ENCODE measurements at places on chromosomes 16 and 17.

DNA sequence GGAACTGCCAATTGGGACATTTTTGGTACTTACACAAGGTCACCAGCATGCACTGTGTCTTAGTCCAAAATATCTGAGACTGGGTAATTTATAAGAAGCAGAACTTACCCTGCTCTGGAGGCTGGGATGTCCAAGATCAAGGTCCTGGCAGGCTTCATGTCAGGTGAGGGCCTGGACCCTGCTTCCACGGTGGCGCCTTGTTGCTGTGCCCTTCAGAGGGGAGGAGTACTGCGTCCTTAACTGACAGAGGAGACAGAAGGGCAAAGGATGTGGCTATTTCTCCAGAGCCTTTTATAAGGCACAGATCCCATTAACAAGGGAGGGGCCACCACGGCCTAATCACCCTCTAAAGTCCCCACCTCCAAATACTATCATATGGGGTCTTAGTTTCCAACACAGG lies 178.9 kb downstream of the C16orf95 start:
- DNase-seq = no peak

- DNase-seq = no peak
These were observed 265.2 kb downstream of the CBLN1 start for GRCh38 chr16:49016461-49016860.

GRCh38 chr16:11662582-11662981 lies 5.7 kb upstream of the SNN start:
- no peak for DNase-seq

- DNase-seq = no peak
These were observed 394.9 kb upstream of the TNRC6C start for GRCh38 chr17:77563439-77564102.

- no peak for DNase-seq
These were observed 92.0 kb downstream of the CYLD start for GRCh38 chr16:50833929-50834328.

DNA sequence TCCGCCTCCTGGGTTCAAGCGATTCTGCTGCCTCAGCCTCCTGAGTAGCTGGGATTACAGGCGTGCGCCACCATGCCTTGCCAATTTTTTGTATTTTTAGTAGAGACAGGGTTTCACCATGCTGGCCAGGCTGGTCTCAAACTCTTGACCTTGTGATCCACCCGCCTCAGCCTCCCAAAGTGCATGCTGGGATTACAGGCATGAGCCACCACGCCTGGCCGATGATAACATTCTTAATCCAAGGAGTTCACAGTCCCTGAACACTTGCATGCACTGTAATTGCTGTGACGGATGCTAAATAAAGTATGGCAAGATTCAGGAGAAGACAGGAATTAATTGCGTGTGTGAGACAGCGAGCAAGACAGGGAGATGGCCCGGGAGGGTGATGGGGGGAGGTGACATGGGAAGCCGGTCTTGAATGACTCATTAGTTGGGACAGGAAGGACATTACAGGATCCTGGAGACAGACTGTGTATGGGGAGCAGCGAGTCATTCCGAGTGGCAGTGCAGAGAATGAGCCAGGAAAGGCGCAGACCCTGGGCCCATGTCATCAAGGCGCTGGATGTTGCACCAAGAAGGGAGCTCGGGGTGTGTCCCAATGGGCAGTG lies 6.7 kb downstream of the ABCA3 start:
- DNase-seq = no peak

DNA sequence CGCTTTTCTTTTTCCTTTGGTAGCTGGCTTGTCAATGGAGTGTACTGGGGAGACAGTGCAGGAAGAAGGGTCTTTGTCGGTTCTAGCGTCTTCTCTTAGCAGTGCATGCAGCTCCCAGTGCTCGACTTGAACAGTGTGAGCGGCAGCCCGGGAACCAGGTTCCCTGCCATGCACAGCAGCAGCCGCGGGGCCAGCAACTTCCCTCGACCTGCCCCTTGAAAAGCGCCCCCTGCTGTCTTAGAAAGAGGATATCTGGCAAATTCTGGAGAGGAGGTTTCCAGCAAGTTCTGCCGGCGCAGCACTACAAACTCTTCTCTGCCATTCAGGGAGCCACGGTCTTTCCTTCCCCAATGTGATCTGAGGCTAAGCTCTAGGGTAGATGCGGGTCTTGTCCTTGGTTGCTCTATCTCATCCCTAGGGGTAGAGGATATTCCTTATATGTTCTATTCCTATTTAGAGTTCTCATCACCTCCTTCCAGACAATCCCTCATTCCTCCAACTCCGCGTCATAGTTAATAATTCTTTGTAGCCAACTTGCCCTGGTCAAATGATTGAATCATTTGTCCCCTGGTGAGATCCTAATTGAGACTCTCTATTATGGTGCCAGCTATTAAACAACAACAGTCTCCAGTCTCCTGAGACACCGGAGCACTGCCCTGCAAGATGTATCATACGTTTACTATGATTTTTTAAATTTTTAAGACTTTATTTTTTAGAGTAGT lies 451.3 kb downstream of the PMP22 start:
- no peak for DNase-seq

DNA sequence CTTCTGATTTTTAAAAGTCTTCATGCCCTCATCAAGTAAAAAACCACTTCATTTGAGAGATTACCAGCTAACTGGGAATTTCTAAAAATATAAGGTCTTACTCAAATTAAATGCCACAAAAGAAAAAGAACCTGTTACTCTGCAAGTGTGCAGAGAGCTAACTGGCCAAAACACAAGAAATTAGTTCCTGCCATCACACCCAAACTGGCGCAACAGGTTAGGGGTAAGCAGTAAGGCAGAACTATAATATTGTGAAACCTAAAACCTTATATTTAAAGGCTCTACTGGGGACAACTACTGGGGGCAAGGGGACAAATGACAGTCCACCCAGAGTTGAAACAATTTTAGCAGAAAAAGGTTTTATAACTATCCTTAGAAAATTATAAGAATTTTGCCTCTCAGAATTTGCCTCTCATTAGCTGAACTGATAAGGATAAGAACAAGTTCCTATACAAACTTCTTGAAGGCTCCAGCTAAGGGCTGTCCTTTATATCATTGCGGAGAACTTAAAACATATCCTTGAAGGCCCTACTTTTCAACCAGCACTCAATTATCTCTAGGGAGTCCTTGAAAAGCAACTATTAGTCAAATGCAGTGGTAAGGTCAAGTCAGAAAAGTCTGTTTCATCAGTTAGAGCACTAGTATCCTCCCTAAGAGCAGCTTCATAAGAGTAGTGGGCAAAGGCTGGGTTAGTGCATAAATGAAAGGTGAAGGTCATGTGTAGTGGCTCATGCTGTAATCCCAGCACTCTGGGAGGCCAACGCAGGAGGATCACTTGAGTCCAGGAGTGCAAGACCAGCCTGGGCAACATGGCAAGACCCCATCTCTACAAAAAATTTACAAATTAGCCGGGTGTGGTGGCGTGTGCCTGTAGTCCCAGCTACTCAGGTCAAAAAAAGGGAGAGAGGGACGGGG lies 31.5 kb downstream of the SMURF2 start:
- DNase-seq = no peak

GRCh38 chr17:11705111-11705510 lies 106.8 kb downstream of the DNAH9 start:
- DNase-seq = no peak

- no peak for DNase-seq
These were observed 264.1 kb downstream of the CBLN1 start for GRCh38 chr16:49017501-49017900.

GRCh38 chr17:4365628-4366326 lies 698 bp downstream of the UBE2G1 start:
- peak; percentile 5 for DNase-seq
